ENCODE measurements at places on chromosomes 16 and 17. TPM values are rescaled to one million over a fixed set of nuclear protein-coding genes. Genes with fewer than 3 reads are reported as not detected.
A peak's percentile ranks its signal among the peaks of the same experiment; 100 is the strongest.

PIRT gene
- 0.35 TPM for total RNA-seq

TBX2 gene
- total RNA-seq, result 8.5 TPM

ACLY gene
- 84.2 TPM for total RNA-seq

FGF11 gene
- 1.0 TPM for total RNA-seq

SLX4 gene
- total RNA-seq, result 12.3 TPM

HASPIN gene
- not detected for total RNA-seq

CCDC154 gene
- total RNA-seq, result 0.94 TPM

- no peak overlapping the region for H3K27ac ChIP-seq
- no peaks in the 10 kb centered on the region for H3K36me3 ChIP-seq
- no peaks in the 10 kb centered on the region for H3K4me1 ChIP-seq
These were observed 43.4 kb downstream of the SOX9 start for GRCh38 chr17:72164158-72164739.

GRCh38 chr17:64565563-64565962, 58.8 kb downstream of the CEP95 start:
- H3K27ac ChIP-seq, result no peak overlapping the region
- no peaks in the 10 kb centered on the region for H3K36me3 ChIP-seq
- DNase-seq, result no peak
- no peaks in the 10 kb centered on the region for H3K4me1 ChIP-seq
- no peak overlapping the region for H3K4me3 ChIP-seq

- H3K4me3 ChIP-seq, result no peak overlapping the region
- no peak overlapping the region for H3K27ac ChIP-seq
- DNase-seq, result no peak
- H3K36me3 ChIP-seq, result no peaks in the 10 kb centered on the region
- H3K4me1 ChIP-seq, result no peaks in the 10 kb centered on the region
- H3K27me3 ChIP-seq, result no peaks in the 10 kb centered on the region
These were observed 302.1 kb downstream of the MAP2K6 start for GRCh38 chr17:69716556-69716955.

- no peaks in the 10 kb centered on the region for H3K27me3 ChIP-seq
- no peaks in the 10 kb centered on the region for H3K36me3 ChIP-seq
- no peak overlapping the region for H3K27ac ChIP-seq
- no peaks in the 10 kb centered on the region for H3K4me1 ChIP-seq
These were observed 68.4 kb downstream of the CMC2 start for GRCh38 chr16:80938004-80938878.

GRCh38 chr16:70770626-70771552, 30.1 kb downstream of the VAC14 start:
- H3K36me3 ChIP-seq, result no peaks in the 10 kb centered on the region
- no peaks in the 10 kb centered on the region for H3K27me3 ChIP-seq
- DNase-seq, result peak; percentile 77
- H3K4me1 ChIP-seq, result no peaks in the 10 kb centered on the region
- no peak overlapping the region for H3K27ac ChIP-seq

GRCh38 chr16:49023050-49023449, 258.6 kb downstream of the CBLN1 start:
- no peaks in the 10 kb centered on the region for H3K4me1 ChIP-seq
- no peak overlapping the region for H3K27ac ChIP-seq
- no peak overlapping the region for H3K4me3 ChIP-seq
- no peaks in the 10 kb centered on the region for H3K27me3 ChIP-seq
- H3K36me3 ChIP-seq, result no peaks in the 10 kb centered on the region

DNA sequence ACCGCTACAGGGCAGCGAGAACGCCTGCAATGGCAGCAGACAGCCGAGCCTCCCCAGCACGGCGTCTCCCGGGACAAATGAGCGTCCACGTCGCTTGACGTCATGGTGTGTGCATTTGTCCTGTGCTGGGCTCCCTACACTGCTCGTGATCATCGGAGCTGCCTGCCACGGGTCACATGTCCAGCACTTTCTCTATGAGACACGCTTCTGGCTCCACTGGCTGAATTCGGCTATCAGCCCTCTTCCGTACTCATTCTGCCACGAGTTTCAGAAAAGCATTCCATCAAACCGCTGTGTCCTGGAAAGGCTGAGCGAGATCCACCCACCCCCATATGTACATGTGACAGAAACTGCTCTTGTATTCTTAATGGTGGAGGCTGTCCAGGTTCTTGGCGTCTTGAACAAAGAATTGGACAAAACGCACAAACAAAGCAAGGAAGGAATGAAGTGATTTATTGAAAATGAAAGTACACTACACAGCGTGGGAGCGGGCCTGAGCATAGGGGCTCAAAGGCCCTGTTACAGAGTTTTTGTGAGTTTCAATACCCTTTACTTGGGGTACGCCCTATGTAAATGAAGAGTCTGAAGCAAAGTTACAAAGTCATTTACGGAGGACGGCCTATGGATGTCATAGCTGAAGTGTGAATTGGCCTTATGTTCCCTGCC, 28.5 kb upstream of the SHCBP1 start:
- H3K4me3 ChIP-seq, result no peak overlapping the region
- peak overlapping the region; percentile 44 for H3K27ac ChIP-seq
- no peaks in the 10 kb centered on the region for H3K4me1 ChIP-seq
- no peak for DNase-seq

GRCh38 chr17:60149691-60150582, at the start of gene CA4:
Gene CA4 (plus strand): TSS chr17:60149973. CDS start chr17:60150035, 62 bp downstream.
- peaks cover 25% of the 10 kb centered on the region for H3K27me3 ChIP-seq
- DNase-seq, result no peak
- H3K4me1 ChIP-seq, result no peaks in the 10 kb centered on the region
- H3K27ac ChIP-seq, result no peak within 1 kb of the TSS
- H3K4me3 ChIP-seq, result peak within 1 kb of the TSS; percentile 22

GRCh38 chr16:77172951-77173350, 18.0 kb upstream of the MON1B start:
- no peak overlapping the region for H3K4me3 ChIP-seq
- H3K27ac ChIP-seq, result no peak overlapping the region
- no peak for DNase-seq
- H3K36me3 ChIP-seq, result no peaks in the 10 kb centered on the region
- H3K4me1 ChIP-seq, result no peaks in the 10 kb centered on the region

DNA sequence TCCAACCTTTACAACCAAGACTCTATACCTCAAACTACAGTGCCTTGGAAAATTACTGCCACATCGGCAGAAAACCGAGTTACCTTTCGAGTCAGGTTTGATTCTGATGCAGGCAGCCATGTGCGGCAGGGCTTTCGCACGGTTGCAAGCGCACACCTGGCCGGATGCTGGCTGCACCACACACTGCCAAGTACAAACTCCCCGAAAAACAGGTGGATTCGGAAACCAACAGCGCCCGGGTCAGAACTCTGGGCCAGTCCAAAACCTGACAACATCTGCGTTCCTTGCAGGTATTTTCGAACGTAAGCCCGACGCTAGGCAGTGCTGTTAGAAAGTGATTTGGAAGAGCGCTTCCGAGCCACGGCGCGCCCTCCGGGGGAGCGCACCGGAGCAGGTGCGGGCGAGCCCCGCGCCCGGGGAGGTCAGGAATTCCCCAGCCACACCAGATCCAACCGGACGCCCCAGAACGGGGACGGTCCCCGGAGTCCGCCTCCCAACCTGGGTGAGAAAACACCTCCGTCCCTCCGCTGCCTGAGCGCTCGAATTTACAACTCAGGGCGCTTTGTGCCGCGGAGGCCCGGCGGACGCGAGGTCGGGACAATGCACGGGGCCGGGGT, 1.2 kb downstream of the USP7 start:
- no peaks in the 10 kb centered on the region for H3K27me3 ChIP-seq
- peak overlapping the region; percentile 82 for H3K4me3 ChIP-seq
- H3K36me3 ChIP-seq, result no peaks in the 10 kb centered on the region
- peaks cover 27% of the 10 kb centered on the region for H3K4me1 ChIP-seq
- H3K27ac ChIP-seq, result peak overlapping the region; percentile 90
- DNase-seq, result peak; percentile 84

DNA sequence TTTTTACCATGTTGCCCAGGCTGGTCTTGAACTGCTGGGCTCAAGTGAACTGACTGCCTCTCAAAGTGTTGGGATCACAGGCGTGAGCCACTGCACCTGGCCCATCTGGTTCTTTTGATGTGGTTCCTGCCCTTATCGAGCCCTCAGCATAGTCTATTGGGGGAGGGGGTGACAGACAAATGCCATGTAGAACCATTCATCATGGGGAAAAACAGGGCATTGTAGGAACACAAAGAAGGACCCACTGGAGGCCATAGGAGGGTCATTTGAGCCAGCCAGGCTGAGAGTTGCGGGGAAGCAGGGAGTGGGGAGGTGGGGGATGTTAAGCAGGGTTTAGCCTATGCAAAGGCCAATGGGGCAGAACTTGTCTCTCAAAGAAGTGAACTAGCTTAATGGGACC, 11.9 kb downstream of the SEC14L5 start:
- peaks cover 3% of the 10 kb centered on the region for H3K27me3 ChIP-seq
- no peaks in the 10 kb centered on the region for H3K4me1 ChIP-seq
- no peak for DNase-seq
- H3K4me3 ChIP-seq, result no peak overlapping the region
- H3K36me3 ChIP-seq, result no peaks in the 10 kb centered on the region
- H3K27ac ChIP-seq, result no peak overlapping the region

DNA sequence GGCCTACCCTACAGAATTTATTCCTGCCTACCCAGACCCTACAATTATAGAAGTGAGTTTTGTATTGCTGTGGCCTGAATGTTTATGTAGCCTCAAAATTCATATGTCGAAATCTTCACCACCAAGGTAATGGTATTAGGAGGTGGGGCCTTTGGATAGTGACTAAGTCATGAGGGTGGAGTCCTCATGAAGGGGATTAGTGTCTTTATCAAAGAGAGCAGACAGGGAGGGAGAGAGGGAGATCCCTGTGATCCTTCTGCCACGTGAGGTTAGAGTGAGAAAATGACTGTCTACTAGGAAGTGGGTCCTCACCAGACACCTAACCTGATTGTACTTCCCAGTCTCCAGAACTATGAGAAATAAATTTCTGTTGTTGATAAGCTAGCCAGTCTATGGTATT, 981 bp upstream of the DUXB start:
- H3K36me3 ChIP-seq, result no peaks in the 10 kb centered on the region
- no peaks in the 10 kb centered on the region for H3K4me1 ChIP-seq
- H3K4me3 ChIP-seq, result no peak overlapping the region
- no peaks in the 10 kb centered on the region for H3K27me3 ChIP-seq

- DNase-seq, result no peak
- no peaks in the 10 kb centered on the region for H3K36me3 ChIP-seq
- H3K4me3 ChIP-seq, result no peak overlapping the region
- no peaks in the 10 kb centered on the region for H3K27me3 ChIP-seq
- H3K27ac ChIP-seq, result no peak overlapping the region
These were observed 7.2 kb upstream of the MTMR4 start for GRCh38 chr17:58521680-58522079.
